ENCODE measurements at places on chromosomes 2 and 18.

- no peak for DNase-seq
Measured at GRCh38 chr2:119836455-119837142, 76.9 kb downstream of the PTPN4 start.

- no peak for DNase-seq
Measured at GRCh38 chr18:4230450-4231168, 224.5 kb downstream of the DLGAP1 start.

- no peak for DNase-seq
Measured at GRCh38 chr2:113157897-113158753, 15.6 kb upstream of the PSD4 start.

- DNase-seq, result no peak
Measured at GRCh38 chr18:36455931-36456330, 158.4 kb downstream of the FHOD3 start.

DNA sequence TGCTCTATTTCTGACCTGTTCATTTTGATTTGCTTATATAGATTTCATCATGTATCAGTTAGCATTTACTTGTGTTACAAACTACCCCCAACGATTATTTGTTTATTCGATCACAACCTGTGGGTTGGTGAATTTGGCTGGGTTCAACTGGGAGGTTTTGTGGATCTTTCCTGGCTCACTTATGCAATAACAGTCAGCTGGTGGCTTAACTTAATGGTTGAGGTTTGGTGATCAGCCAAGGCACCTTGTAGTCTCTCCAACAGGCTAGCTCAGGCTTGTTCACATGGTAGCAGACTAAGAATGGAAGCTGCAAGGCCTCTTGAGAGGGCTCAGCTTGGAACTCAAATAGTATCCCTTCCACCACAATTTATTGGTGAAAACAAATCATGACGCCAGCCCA is 5.4 kb upstream of the PUM2 start:
- DNase-seq, result no peak

- DNase-seq, result no peak
Measured at GRCh38 chr2:209459359-209459758, 35.5 kb downstream of the MAP2 start.

GRCh38 chr2:769771-770170 is 92.6 kb upstream of the TMEM18 start:
- DNase-seq, result no peak

GRCh38 chr18:6751222-6751621 is 21.7 kb downstream of the ARHGAP28 start:
- DNase-seq, result no peak

DNA sequence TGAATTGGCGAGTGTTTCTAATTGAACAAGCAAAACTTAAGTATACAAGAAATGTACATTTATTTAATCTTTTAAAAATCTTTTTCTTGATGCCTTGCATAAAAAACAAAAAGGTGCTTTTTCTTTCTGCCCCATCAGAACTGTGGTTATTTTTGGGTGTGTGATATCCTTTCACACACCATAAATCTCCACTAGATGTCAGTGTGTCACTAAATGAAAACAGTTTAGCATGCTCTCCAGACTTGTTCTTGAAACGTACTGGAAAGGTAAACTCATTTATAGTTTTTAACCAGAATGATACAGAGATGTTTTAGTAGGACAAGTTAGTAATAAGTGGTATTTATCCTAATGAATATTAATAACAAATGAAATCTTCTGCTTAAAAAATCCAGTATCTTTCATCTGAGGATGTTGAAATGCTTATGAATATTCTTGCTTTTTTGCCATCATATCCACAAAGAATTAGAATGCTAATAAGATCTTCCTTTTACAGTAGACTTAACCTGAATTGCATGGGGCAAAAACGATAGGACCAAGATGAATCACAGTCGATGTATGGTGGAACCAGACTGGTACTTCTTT is 96.8 kb downstream of the UBE2E3 start:
- DNase-seq, result no peak

DNA sequence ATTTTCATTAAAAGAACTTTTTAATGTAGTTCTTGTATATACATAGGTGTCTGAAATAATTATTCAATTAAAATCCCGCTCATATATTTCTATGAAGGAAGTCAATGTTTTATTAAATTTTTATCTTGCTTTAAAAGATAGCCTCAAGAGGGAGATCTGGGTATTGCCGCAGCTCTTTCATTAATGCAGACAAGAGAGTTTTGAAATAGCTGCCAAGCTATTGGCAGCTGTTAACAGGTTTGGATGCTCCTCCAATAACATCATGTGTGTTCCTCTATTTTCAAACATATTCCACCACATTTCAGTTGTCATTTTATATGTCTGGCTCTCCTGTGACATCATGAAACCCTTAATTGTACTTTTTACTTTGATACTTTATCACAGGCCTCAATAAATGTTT is 12.9 kb upstream of the NT5C1B start:
- DNase-seq, result no peak

DNA sequence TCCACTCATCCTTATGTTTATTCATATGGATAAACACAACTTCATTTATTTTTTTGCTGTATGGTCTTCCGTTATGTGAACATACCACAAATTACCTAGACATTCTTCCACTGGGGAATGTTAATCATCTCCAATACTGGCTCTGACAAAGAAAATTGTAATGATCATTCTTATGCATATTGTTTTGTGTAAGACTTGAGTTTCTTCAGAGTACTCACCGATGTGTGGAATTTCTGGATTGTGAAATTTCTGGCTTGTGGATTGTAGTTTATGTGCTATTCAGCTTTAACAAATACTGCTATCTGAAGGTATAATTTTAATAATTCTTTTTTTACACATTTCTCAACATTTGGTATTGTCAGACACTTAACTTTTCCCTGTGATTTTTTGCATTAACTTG is 212.2 kb upstream of the THUMPD2 start:
- no peak for DNase-seq

DNA sequence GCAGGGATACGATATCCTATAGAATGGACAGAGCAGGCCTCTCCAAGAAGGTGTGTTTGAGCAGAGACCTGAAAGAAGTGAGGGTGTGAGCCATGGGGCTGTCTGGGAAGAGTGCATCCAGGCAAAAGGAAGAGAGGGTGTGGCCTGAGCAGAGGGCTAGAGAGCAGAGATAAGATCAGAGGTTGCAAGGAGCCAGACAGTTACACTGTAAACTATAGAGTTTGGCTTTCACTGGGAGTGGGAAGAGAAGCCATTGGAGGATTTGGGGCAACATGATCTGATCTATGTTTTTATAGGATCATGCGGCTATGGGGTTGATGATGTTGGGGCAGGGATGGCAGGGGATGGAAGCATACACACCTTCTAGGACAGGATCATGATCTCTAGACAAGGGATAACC is 124.1 kb upstream of the MAP3K20 start:
- no peak for DNase-seq

- no peak for DNase-seq
Measured at GRCh38 chr18:37033419-37033818, 204.5 kb downstream of the KIAA1328 start.

DNA sequence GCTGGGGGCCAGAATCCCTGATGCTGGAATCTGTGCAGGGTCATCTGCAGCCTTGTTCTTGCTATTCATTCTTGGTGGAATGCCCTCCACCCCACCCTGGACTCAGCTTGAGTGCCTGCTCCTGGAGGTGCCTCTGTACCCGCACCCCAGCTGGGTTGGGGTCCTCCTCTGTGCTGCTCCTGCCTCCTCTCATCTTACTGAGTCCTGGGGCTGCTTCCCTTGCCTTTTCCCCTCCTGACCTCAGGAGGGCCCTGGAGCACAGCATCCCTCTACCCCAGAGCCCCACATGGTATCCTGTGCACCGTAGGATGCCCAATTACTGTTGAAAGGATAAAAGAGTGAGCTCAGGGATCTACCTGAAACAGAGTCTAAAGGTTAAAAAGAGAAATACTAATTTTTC is 81.6 kb downstream of the CIB4 start:
- DNase-seq, result no peak

DNA sequence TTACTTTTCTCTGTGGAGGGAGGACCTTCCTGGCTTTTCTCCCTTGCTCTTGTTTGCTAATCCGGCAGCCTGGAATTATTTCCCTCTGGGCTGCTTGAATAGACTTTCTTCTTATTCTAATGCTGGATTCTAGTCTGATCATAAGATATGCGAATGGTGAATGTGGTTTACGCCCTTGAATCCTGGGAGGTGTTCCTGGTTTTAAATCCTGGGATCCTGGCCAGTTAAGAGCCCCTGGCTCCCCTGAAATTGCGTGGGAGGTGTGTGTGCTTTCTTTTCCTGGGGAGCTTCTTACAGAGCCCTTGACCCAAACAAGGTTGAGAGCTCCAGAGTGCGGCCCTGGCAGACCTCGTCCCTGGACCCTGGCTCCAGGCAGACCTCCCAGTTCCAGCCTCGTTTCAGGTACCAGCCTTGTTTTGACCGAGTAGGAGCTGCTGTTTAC is 2.8 kb downstream of the SH3BP4 start:
- DNase-seq, result no peak

DNA sequence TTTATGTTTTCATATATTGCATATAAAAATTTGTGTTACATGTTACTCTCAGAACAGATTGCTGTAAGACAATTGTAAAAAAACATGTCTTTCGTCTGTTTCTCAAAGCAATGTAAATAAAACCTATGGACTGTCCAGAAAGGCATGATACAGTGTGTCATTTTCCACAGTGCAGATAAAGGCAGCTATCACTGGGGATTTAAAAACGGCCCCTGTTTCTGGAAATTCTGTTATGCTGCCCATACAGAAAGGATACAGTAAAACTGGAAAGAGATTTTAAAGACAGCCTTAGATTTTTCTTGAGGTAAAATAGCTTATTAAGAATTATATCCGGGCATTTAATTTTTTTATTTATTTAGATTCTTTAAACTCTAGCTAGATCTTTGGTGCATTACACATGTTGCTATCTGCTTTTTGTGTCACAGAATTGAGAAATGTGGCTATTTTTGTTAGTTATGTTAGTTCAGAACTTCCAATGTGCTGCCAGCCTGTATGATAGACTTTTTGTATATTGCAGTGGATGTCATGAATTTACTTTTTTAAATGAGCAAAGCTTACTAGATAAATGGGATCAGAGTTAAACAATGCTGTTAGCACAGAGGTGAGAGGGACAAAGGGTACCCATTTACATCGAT is 859 bp upstream of the INO80D start:
- no peak for DNase-seq

GRCh38 chr2:97752342-97753334 is 39.3 kb downstream of the ZAP70 start:
- DNase-seq, result no peak

DNA sequence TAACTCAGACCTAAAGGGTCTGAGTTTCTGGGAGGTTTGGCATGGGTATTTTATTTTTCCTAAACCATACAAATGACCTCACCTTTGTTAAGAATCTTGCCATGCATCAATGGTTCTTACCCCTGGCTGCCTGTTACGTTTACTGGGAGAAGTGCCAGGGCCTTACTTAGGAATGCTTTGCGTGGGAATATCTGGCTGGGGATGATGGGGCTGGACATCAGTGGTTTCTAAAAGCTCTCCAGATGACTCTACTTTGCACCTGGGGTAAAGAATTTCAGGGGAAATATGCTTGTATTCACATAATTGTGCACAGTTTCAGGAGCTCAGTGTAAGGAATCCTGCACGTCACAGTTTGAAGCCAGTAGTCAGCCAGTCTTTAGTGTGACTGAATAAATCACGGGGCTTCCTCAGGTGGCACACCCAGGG is 18.2 kb upstream of the DAW1 start:
- no peak for DNase-seq

GRCh38 chr2:221200184-221200839 is 371.8 kb downstream of the EPHA4 start:
- no peak for DNase-seq

DNA sequence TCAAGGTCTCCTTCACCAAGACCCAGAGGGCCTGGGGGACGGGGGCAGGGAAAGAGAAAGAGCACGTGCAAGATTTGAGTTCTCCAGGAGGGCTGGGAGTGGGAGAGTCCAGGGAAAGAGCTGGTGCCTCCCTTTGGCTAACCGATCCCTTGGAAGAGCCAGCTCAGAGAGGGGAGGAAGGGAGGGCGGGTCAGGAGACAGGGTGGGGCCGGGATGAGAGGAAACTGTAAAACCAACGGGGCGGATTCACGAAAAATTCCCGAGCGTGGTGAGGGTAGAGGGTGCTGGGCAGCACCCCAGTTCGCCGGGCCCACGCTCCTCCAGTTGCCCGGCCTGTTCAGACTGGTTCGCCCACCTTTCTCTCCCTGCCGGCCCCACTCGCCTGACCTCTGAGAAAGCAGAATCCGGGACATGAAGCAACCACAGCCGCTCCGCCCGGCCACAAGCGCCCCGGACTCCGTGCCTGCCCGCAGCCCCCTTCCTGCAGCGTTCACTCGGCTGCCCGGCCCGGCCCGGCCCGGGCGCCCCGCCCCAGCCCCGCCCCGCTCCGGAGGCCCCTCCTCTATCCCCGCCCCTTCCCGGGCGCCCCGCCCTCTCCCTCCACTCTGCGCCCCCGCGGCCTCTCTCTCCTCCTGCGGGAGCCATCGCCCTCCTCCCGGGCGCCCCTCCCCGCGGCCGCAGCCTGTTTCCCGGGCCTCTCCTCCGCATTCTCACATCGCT is 230.9 kb upstream of the SMAD2 start:
- no peak for DNase-seq

- DNase-seq, result no peak
Measured at GRCh38 chr2:104861351-104862057, 7.6 kb downstream of the POU3F3 start.

DNA sequence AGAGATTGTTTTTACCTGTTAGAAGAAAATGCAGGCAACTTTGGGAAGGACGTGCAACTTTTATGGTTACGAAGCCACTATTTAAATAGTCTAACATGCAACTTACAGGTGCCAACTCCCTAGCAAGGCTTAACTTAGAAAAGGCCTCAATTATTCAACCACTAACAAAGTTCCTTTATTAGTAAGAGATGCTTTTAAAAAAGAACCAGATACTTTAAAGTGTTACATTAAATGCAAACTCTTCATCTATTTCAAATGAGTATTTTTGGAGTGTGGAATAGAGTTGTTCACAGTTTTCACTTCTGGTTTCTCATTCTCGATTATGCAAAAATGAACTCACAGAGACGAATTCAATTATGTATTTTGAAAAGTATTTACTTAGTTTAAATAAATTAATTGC is 51.7 kb downstream of the PELI1 start:
- DNase-seq, result no peak

DNA sequence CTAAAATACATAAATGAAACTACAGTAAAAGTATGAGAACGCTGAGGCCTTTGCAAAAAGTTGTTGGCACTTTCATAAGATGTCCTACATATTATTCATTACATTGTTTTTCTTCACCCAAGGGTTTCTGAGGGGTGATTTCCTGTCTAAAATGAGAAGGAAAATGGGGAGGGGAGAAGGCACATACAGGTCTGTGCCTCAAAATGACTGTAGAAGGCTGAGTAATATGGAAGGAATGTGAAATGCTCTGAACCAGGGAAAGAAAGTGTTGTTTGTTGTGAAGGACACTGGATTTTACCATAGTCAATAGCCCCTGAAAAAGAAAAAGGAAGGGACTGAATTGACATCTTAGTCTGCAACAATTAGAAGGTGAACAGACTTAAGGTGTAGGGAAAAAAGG is 99.5 kb upstream of the RNF152 start:
- DNase-seq, result no peak

DNA sequence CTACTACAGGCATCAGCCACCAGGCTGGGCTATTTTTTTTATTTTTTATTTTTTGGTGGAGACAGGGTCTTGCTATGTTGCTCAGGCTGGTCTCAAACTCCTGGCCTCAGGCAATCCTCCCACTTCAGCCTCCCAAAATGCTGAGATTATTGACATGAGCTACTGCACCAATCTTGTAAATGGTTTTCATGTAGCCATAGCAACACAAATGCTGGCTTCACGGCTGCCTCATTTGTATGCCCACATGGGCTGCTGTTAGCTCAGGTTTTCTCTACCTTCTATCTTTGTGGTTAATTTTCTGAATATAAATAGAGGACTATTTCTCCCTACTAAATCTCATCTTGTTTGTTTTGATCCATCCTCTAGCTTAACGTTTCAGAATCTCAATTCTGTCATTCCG is 58.2 kb downstream of the PLEKHM3 start:
- no peak for DNase-seq

Data from NCI-H2081 treated with DMSO at 0.1 percent for 48 hours (cell line).